ENCODE measurements at places on chromosomes 6 and 20.

DNA sequence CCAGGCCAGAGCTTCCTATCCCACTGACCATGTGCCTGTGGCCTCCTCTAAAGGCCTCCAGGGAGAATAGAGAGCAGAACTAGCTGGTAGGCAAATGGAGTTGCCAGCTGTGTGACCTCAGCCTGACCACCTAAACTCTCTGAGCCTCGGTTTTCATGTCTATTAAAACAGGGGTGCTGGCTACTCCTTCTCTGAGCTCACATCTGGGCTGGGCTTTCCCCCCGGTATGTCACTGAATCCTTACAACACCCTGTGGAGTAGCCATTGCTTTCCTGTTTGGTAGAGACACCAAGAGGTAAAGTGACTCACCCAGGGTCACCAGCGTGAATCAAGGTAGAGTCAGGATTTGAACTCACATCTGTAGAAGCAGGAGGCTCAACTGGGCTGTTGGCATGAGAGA is 132.1 kb downstream of the JPH2 start:
- DNase-seq: no peak

- no peak for DNase-seq
Measured at GRCh38 chr6:71292001-71292400, 3.4 kb downstream of the OGFRL1 start.

- DNase-seq: no peak
Measured at GRCh38 chr6:22752522-22752921, 183.2 kb downstream of the HDGFL1 start.

DNA sequence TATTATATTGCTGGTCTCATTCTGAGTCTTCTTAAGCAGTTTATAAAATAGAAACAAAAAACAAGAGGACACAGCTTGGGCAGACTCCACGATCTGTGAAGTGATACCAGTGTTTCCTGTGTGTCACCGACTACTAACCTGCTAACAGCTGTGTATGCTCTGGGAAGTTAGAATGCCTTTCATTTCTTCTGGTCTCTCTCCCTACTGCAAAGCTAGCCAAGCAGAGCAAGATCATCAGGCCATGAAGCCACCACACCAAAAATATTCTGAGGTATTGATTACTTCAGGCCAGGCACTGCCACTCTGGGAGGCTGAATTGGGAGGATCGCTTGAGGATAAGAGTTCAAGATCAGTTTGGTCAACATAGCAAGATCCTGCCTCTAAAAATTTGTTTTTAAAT is 46.9 kb upstream of the SMIM29 start:
- DNase-seq: no peak

- DNase-seq: no peak
Measured at GRCh38 chr6:2916158-2916925, 13.2 kb upstream of the SERPINB9 start.

DNA sequence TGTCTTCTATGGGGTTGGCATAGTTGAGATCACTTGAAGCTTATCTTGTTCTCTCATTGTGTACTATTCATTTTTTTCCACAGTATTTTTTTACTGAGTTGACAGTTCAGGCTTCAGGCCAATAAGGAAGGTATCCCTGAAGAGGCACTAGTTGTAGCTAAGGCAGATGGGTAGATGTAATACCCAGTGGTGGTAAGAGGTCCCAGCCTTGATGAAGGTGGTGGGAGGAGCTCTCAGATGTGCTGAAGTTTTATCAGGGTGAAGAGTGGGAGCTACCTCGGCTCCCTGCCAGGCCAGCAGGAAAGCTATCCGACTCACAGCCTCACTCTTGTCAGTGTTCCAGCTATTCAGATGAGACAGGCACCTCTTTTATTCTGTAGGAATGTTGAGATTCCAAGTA is 87.7 kb upstream of the UFL1 start:
- DNase-seq: no peak

DNA sequence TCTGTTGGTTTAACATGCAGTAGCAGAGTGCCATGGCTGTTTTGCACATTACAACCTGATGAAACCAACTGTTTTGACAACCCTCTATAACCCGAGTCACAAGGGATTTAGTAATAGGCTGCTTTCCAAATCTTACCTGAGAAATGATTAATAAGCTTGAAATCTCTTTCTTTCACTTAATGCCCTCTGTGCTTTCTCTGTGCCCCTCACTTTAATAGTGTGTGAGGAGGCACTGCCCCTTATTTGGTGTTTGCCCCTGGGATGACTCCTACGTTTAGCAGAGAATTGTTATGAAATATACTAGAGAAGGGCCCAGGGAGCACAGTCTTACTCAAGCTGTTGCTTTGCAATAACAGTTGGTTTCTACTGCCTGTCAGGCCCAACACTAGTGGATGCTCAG is 31.0 kb upstream of the PTCHD4 start:
- DNase-seq: no peak

DNA sequence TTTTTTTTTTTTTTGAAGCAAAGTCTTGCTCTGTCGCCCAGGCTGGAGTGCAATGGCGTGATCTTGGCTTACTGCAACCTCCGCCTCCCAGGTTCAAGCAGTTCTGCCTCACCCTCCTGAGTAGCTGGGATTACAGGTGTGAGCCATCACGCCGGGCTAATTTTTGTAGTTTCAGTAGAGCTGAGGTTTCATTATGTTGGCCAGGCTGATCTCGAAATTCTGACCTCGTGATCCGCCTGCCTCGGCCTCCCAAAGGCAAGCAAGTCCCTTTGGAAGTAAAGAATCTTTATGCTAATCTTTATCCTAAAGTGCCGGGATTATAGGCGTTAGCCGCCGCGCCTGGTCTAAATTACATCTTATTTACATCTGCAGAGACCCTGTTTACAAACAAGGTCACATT is 1.5 kb downstream of the PSMG4 start:
- no peak for DNase-seq

- peak; percentile 78 for DNase-seq
Measured at GRCh38 chr6:170516783-170517616, 36.1 kb downstream of the PSMB1 start.

- no peak for DNase-seq
Measured at GRCh38 chr6:152696522-152696921, 1.2 kb upstream of the MYCT1 start.

DNA sequence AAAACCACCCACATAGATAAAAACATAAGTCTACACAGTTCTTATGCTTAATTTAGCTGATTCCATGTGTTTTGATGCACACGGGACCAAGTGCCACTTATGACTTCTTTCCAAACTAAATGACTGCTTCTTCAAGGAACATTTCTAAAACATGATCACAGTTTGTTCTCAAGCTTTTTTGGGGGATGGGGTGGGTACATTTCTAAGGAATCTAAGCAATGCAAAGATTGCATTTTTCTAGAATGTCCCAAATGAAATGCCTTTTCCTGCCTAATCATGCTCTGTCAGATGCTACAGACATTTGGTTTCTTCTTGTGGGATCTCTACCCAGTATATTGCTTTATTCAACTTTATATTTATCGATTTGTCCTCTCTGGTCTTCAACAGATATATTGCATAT is 496.8 kb upstream of the JAG1 start:
- no peak for DNase-seq

- DNase-seq: no peak
Measured at GRCh38 chr20:51643390-51643789, 100.9 kb upstream of the NFATC2 start.

- DNase-seq: no peak
Measured at GRCh38 chr20:59316911-59317731, 16.7 kb downstream of the EDN3 start.

- DNase-seq: no peak
Measured at GRCh38 chr20:35326021-35326739, 34.0 kb upstream of the FAM83C start.

DNA sequence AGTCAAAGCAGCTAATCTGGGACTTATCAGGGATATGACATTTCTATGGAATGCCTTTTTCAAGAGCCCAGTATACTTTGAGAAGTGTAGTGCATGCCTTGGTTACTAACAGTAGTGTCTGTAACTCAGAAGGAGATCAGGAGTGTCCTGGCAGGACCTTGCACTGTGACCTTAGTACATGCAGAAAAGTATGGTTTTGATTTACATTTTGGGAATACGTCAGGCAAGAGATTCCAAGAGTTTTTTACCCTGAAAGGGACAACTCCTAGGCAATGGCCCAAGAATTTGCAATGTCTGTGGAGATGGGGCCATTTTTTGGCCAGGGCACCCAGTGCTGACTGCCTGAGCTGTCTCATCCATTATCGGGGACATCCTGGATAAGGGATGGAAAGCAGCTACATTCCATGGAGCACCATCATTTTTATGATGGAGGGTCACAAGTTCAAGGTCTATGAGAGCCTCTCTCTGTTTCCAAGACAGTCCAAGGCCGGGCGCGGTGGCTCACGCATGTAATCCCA is 80.2 kb downstream of the FAM50B start:
- no peak for DNase-seq

- no peak for DNase-seq
Measured at GRCh38 chr6:14656649-14657048, 539.1 kb downstream of the CD83 start.

DNA sequence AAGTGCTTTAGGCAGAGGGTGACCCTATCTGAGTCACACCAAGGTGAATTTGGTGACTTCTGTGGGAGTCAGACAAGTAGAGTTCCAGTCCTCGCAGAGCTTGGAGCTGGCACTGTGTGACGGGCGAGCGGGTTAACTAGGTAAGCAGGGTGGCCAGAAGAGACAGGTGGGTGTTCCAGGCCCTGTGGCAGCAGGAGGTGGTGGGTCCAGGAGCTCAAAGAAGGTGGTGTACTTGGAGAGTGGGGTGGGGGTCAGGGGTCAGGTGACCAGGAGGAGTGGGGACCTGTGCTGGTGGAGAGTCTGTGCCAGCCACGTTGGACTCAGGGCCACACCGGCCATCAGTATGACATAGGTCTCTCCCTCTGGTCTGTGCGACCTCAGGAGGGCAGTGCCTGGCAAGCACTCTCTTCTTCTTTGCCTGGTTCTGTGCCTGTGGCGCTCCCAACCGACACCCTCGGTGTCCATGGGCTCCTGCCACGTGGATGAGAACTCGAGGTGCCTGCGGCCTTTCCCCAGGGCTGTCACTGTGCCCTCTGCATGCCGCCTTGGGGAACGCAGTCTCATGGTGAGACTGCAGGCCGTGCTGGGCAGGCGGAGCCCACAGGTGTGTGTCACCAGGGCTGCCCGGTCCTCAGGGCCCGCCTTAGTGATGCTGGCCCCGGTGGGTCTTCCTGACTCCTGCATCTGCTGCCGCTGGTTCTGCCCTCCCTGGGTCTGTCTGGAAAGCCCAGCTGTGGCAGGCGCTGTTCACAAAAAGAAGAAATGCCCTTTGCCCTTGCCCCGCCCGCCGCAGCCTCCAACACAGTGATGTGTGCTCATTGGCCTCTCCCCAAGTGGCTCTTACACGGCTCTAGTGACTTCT is 1.6 kb downstream of the MRGBP start:
- no peak for DNase-seq

DNA sequence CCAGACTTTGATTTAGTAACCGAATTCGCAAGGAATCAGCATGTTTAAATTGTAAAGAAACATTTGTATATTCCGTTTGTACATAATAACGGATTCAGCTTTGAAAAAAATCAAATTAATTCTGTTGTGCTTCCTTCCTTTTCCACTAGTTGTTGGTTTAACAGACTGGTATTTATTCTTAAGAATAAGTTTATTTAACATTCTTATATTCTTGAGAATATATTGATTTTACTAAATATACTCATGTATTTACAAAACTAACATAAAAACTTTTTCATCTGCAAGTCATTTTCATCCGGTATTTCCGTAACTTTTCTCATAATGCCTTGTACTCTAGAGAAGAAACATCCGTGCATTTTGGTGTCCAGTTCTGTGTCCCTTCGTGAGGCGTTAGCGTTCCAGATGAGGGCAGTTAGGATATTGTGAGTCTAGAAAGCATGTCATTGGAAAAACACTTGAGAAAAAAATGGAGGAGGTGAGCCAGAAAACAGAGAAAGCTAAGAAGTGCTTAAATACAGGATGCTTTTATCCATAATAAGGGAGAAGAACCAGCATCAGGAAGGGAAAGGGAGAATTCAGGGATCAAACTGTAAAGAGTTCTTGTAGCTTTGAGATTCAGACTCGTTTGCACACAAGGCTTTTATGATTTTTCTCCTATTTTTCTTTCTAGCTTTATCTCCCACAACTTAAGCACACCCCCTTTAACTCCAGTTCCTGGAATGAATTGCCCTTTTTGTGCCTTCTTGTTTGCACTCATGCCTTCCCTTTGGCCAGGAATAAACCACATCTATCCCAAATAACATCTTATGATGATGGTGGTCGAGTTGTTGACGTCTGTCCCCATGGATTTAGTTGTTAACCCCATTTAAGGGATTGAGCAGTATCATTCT is 1.8 kb downstream of the WRNIP1 start:
- DNase-seq: no peak

DNA sequence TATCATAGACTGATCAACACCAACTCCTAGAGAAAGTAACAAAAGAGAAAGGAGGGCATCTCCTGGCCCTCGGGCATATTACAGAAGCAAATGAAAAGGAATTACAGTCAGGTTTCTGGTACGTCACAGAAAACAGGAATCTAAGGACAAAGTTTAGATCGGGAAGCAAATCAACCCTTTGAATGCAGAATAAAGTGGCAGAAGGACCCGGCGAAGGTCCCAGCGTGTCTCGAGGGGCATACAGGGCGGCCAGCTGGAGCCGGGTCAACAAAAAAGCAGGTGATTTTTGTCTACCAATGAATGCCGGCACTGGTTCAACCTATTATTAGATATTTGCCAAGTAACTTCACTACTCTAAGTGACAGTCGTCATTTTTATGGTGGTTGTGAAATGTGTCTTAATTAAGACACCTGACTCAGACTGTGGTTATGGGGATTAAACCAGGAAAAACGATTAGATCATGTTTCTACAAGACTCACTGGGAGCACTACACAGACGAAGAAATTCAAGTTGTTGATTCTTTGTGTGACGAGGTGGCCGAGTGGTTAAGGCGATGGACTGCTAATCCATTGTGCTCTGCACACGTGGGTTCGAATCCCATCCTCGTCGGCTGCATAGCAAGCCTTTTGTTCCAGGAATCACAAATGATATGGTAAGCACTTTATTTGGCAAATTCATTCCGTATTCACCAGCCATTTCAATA is 12.4 kb upstream of the ZSCAN9 start:
- DNase-seq: peak; percentile 92

- DNase-seq: peak; percentile 73
Measured at GRCh38 chr6:35687658-35688604, 784 bp downstream of the FKBP5 start.

DNA sequence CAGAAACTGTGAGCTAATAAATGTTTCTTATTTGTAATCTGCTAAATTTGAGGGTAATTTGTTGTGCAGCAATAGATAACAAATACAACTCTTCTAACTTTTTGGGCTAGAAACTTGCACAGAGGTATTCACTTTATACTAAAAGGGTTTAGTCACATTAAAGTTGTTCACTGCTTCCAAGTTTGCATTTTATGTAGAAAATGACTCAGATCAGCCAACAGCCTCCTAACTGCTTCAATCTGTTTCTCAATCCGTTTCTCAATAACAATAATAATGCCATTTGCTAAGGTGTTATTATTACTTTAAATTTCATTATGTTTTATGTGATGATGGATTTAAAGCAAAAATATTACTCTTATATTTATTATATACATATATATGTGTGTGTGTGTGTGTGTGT is 213.9 kb downstream of the CENPW start:
- DNase-seq: no peak
